NCI-H2029 (cell line): ENCODE measurements at places on chromosomes 16 and 17.

DNA sequence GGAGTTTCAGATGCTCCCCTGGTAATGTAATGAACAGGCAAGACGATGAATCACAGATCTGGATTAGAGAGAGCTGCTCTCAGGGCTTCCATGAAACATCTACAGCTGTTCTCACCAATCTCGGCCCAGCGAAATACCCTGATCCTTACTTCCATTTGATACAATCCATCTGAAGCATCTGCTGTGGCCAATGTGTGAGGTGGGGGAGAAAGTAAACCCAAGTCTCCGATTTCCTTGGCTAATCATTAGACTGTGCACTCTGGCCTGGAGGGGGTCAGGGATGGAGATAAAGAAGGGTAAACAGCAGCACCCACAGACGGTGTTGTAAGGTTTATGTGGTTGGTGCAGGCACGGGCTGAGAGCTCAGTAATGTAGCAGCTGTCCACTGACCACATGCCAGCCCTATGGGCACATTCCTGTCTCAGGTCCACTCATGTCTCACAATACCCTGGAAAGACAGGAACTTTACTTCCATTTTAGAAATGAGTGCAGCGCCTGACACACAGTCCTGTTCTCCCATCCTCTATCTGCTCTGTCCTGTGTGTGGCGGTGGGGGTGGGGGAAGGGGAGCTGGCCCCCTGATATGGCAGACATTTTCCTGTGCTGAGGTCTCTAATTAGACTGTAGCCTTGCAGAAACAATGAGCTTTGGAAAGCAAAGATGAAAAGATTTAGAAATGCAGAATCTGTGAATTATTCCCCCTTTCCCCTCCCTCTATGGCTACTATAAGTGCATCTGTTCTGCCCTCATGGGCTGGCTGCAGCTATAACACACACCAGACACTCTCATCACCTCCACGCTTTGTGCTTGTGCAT is 48.3 kb upstream of the ERN1 start:
- DNase-seq = no peak

DNA sequence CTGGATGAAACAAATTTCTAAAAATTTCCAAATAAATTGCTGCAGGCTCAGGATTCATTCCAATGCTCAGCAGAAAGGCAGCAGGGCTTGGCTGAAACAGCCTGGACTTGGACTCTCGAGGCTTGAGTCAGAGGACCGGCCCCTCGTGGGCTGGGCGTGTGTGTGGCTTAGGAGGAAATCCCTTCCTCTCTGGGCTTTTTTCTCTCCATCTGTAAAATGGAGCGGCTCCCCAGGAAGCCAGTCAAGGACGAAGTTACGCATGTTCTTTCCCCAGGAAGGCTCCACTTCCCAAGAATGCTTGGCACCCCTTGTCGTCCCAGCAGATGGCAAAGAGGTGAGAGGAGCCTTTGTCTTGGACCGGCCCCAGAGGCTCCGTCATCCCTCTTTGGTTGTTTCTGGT is 13.5 kb downstream of the SLC46A1 start:
- no peak for DNase-seq

DNA sequence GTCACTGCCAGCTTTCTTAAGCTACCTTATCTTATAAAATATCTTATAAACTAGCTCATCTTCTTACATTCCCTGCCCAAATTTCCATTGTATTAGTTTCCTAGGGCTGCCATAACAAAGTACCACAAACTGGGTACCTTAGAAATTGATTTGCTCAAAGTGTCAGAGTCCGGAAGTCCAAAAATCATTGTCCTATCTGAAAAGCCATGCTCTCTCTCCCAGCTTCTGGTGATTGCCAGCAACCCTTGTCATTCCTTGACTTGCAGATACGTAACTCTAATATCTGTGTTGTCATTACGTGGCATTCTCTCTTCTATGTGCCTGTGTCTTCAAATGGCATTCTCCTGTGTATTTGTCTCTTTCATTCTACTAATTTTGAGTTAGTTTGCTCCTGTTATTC is 2.3 kb upstream of the ABCA10 start:
- DNase-seq = no peak

DNA sequence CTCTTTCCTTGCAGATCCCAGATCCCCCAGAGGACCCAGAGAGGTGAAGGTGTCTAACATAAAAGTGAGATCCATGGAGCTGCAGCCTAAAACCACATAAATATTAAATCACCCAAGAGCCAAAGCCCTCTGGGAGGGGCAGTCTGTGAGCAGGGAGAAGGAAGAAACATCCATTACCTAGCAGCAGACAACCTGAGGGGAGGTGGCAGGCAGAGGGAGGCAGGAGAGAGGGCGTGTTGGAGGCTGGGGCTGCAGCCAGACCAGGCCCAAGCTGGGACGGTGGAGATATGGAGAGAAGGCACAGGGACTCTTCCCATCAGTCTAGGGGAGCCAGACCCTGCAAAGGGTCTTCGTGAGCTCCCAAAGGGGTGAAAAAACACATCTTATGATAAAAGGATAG is 101.1 kb downstream of the SHISA6 start:
- no peak for DNase-seq

DNA sequence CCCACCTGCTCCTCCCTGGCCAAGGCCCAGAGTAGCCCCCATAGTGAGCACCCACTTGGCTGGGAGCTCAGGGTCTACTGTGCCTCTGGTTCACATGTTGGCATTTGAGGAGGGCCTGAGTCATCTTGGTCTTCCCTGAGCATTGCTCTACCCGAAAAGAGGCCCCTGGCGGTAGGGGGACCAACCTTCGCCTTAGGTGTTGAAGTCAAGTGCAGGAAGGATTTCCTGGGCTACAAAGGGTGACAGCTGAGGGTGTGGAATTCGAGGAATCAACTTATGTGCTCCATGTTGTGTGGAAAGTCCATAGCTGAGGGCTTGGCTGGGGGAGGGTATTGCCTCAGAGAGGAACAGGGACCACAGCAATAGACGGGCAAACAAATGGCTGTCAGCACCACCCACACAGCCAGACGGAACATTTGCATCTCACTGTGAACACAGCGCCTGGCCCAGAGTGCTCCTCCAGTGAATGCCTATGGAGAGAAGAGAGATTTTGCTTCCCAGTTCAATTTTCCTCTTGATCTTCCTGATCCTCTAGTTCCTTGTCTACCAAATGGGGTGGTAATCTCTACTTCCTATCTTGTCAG is 35.6 kb upstream of the NGFR start:
- DNase-seq = no peak
